ENCODE measurements at places on chromosomes 6 and 20.

DNA sequence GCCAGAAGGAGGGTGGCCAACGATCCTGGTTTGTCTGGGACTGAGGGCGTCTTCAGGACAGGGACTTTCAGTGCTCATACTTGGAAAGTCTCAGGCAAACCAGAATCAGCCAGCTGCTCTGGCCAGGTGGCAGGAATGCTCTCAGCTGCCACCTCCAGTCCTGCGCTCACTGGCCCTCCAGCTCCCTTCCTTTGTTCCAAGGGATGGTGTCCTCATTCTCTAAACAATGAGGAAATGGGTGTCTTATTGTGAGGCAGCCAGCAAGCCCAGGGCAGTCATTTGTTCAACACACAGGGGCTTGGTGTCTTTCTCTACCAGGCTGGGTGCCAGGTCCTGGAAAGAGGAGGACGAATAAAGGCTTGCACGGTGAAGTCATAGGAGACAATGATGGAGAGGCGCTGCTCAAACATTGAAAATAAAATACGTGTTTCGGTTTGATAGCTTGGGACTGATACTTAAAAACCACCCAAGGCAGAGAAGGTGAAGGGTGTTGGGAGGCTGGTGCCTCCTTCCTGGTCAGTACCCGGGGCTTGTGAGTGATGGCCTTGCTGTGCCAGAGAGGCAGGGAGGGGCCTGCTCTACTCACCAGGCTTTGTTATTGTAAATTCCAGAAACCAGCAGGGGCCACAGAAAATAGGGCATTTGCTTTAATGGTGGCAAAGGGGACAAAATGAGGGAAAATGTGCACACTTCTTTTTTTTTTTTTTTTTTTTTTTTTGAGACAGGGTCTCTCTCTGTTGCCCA, 11.3 kb upstream of the TMEM181 start:
- DNase-seq = no peak

GRCh38 chr20:11585752-11586352, 331.8 kb upstream of the BTBD3 start:
- no peak for DNase-seq

DNA sequence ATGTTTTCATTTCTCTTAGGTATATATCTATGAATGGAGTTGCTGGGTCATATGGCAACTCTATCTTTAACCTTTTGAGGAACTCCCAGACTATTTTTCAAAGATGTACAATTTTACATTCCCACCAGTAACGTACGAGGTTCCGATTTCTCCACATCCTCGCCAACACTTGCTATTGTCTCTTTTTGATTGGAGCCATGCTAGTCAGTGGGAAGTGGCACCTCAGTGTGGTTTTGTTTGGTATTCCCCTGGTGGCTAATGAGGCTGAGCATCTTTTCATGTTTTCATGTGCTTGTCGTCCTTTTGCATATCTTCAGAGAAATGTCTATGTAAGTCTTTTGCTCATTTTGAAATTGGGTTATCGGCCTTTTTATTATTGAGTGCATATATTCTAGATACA, 178.6 kb upstream of the EXOC2 start:
- no peak for DNase-seq

DNA sequence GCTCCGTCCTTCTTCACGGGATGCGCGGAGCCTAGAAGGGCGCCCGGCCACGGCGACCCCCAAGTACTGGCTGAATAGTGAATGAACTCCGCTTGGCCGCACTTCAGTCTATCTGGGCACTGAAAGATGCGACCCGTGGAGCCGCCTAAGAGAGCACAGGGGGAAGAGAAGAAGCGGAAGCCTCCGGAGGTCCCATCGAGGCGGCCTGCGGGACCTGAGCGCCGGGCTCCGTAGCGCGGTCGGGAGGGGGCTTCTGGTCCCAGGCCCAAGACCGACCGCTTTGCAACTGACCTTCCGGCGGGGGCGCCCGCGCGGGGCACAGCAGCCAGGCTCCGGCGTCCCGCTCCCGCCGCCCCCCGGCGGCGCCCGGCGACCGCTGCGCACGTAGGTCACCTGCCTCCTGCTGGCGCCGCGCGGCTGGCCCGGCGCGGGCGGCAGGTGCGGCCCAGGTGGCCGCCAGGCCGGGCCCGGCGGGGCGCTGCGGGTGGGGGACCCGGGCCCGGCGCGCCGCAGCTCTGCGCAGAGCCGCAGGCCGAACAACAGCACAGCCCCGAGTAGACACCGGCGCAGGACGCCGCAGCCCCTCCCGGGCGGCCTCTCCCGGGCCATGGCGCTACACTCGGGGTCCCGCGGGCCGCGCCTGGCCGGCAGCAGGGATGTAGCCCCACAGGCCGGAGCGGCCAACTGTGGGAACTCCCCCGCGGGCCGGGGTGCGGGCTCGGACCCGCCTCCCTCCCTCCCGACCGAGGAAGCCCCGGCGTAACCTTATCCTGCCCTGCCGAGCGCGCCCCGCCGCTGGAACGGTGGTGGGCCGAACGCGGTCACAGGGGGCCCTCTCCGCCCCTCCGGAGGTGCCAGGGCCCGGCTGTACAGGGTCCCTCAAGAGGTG, at the start of gene METTL24:
TSS of gene METTL24 (minus strand) at position 686 of the 889 bp plus-strand sequence. CDS start at position 609, 77 bp downstream.
- no peak for DNase-seq

All from type B pancreatic cell (in vitro differentiated cells).